ENCODE measurements at places on chromosomes 13 and 19. TPM values are rescaled to one million over a fixed set of nuclear protein-coding genes. Genes with fewer than 3 reads are reported as not detected.

NXNL1 gene
- total RNA-seq = not detected

FOXO1 gene
- total RNA-seq = 11.3 TPM

DACH1 gene
- 4.3 TPM for total RNA-seq

IL12RB1 gene
- 0.22 TPM for total RNA-seq

FUT2 gene
- not detected for total RNA-seq

PLVAP gene
- 23.1 TPM for total RNA-seq

GAS6 gene
- 42.1 TPM for total RNA-seq

MEIS3 gene
- total RNA-seq = 9.2 TPM

STARD13 gene
- total RNA-seq = 25.3 TPM

UBE2M gene
- 30.6 TPM for total RNA-seq

C19orf81 gene
- 4.2 TPM for total RNA-seq

OR7C1 gene
- total RNA-seq = 0.04 TPM

KLK1 gene
- not detected for total RNA-seq

RGS9BP gene
- total RNA-seq = 0.49 TPM

ZNF865 gene
- 1.2 TPM for total RNA-seq

ZNF440 gene
- 6.8 TPM for total RNA-seq

AZU1 gene
- total RNA-seq = 0.18 TPM

ZNF136 gene
- 10.6 TPM for total RNA-seq

CGB5 gene
- 0.40 TPM for total RNA-seq

GJB6 gene
- total RNA-seq = 0.04 TPM

CABP5 gene
- total RNA-seq = not detected

HAUS5 gene
- 9.5 TPM for total RNA-seq

CYP2A6 gene
- total RNA-seq = not detected

CLEC11A gene
- total RNA-seq = 35.2 TPM

SYNE4 gene
- total RNA-seq = 0.18 TPM

KLK15 gene
- not detected for total RNA-seq

Measured in muscle of leg (tissue), 16 donors.